Amniotic epithelial cell (primary cell): ENCODE measurements at places on chromosomes 5 and 9.

GRCh38 chr5:32099486-32100035, 74.6 kb downstream of the GOLPH3 start:
- no peak for DNase-seq

GRCh38 chr9:98922721-98923435, 20.8 kb upstream of the COL15A1 start:
- DNase-seq: no peak

GRCh38 chr5:81542242-81542641, 148.3 kb upstream of the ACOT12 start:
- DNase-seq: no peak

DNA sequence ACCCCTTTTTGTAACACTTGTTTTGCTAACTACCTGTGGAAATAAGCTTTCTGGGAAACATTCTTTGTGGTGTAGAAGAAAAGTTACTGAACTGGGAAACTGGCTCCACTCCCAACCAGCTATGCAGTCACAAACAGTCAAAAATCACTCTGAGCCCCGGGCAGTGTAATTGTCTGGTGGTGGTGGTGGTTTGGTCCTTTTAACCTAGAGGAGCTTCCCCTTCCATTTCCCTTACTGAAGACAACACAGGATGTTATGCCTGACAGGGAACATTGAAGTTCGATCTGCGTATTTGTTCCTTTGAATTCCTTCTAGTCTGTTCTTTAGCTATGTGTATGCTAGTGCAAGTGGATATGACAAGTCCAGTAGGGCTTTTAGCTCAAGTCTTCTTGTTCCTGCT, 56.8 kb upstream of the TBCA start:
- no peak for DNase-seq

DNA sequence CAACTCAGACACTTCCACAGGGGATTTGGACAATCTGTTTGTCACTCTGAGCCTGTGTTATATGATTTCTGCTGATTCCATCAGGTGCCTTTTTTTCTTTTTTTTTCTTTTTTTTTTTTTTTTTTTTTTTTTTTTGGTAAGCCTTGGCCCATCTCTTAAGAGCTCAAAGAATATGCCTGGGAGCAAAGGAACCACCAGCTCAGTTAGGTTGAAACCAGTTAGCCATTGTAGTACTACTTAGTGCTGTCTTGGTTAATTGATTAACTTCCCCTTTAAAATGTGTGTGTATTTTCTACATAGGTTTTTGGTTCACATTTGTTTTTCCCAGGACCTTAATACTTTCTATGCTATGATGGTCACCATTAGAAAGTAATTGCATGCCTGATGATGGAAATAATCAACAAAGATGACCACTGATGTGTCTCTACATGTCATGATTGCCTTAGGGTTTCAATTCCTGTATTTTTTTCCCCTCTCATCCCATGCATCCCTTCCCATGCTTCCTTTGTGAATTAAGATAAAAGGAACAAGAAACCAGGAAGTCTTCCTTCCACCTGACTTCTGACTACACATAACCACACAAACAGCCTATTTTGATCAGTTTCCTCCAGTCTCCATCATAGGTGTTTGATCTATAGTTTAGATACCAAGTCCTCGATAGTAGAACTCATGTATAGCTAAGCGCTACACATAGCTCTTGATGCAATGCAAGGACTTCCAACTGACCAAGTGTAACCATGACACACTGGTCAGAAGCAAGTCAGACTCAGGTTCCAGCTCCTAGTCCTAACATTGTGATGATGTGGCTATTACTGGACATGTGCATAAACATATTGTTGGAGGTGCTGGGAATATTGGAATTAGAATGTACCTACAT, 306.1 kb downstream of the EFNA5 start:
- no peak for DNase-seq

GRCh38 chr5:127766676-127767335, 63.6 kb downstream of the CCDC192 start:
- no peak for DNase-seq

GRCh38 chr5:135582099-135582781, 3.4 kb upstream of the CXCL14 start:
- no peak for DNase-seq

DNA sequence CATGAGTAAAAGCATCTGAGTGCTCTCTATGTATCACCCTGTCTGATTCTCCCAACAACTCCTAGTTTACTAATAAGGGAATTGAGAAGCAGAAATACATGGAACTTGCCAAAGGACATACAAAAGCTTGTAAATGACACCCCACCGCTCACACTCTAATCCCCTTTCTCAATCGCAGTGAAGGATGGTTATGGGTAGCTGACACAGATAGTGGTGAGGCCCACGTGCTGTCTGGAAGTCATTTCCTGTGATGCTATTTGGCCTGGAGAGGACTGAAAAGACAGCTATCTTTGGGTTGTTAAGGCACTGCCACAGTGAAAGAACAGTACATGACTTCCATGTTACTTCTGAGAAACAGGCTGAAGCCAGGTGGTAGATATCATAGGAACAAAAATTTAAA, 117.0 kb downstream of the GLIS3 start:
- DNase-seq: peak; percentile 37

GRCh38 chr5:42852826-42853225, 41.1 kb upstream of the SELENOP start:
- no peak for DNase-seq

DNA sequence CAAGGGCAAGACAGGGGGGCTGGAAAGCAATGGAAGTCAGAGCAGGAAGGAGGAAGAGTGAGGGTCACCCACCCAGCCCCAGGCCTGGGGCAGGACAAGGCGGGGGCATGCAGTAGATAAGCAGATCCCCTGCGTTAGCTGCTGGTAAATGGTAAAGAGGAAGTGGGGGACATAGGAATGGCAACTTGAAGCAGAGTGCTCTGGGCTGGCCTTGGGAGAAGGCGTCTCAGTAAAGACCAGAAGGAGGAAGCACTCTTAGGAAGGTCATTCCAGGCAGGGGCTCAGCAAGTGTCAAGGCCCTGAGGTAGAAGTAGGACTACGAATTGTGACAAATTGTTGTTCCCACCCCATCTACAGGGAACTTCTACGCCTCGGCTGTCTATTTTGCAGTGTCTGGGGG, 15.1 kb downstream of the TCOF1 start:
- DNase-seq: no peak

DNA sequence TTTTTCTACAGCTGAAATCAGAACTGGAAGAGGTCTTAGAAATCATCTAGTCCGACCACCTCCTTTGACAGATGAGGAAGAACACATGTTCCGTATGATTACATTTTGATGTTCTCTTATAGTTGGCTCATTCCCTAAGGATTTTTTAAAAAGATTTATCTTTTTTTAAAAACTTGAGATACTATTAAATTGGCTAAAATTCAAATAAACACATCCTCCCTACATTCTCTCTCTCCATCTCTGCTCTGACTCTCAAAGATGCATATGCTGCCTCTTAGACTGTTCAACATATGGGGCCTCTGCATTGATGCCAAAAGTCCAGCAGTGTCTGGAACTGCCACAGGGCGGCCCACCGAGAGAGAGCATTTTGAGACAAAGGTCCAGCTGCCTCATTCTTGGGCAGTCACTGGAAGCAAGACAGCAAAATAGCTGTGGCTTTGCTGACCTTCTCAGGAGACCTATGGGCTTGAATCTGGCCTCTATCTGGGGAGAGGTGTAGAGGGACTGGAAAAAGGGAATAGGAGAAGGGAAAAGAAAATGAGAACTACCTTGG, 12.8 kb upstream of the TSSK1B start:
- DNase-seq: no peak

DNA sequence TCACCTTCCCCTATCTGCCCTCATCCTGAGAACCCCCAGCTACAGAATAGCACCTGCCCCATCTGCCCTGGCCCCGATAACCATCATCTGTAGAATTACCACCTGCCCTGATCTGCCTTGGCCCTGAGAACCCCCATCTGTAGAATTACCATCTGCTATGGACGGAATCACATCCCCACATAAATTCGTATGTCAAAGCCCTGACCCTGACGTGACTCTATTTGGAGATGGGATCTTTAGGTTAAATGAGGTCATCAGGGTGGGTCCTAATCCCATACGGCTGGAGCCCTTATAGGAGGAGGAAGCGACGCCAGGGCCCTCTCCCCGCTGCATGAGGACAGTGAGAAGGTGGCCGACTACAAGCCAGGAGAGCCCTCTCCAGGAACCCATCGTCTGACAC, 32.6 kb downstream of the SARDH start:
- DNase-seq: no peak

GRCh38 chr5:72152545-72152944, 45.3 kb downstream of the MAP1B start:
- peak; percentile 90 for DNase-seq

- no peak for DNase-seq
These were observed 94.2 kb upstream of the SAP30L start for GRCh38 chr5:154351566-154351965.

- no peak for DNase-seq
These were observed 395.2 kb upstream of the TNC start for GRCh38 chr9:115513148-115513547.

- DNase-seq: no peak
These were observed 4.3 kb downstream of the EEIG1 start for GRCh38 chr9:127976498-127976897.

DNA sequence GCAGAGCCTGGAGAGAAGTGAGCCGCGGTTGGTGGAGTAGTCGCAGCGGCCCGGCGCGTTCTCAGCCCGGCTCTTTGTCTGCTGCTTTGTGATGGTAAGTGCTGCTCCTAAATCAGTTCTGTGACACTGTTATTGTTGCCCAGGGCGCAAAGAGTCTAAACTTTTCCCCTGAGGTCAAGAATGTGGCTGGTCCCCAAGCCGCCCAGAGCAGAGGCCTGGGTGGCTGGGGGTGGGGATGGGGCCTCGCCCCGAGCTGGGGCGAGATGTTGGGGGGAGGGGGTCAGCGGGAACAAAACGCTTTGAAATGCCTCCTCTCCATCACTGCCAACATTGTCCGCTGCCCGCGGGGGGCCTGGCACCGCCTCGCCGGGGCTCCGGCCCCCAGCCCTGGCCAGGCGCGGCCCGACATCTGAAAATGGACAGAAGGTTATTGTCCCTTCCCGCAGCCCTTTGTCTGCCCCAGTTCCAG, 11.7 kb upstream of the CERCAM start:
- DNase-seq: no peak

- DNase-seq: no peak
These were observed 17.0 kb downstream of the HRH2 start for GRCh38 chr5:175674731-175675346.

DNA sequence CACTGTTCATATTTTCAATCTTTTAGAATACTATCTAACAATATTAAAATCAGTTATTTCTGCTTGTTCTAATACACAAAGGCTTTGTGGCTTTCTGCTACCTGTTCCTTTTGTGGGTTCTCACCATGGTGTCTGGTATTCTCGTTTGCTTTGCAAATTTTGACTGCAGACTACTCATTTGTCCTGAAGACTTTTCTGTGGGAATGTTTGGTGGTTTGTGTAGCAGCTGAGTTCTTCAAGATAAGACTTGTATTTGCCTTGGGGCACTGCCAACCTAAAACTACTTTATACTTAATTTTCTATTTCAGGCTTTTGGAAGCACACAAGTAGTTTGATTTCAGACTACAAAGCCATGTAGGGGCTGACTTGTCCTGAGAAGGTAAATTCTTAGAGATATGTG, 11.1 kb downstream of the IL33 start:
- peak; percentile 81 for DNase-seq

- no peak for DNase-seq
These were observed 1077.0 kb upstream of the C9orf72 start for GRCh38 chr9:28650327-28650726.

DNA sequence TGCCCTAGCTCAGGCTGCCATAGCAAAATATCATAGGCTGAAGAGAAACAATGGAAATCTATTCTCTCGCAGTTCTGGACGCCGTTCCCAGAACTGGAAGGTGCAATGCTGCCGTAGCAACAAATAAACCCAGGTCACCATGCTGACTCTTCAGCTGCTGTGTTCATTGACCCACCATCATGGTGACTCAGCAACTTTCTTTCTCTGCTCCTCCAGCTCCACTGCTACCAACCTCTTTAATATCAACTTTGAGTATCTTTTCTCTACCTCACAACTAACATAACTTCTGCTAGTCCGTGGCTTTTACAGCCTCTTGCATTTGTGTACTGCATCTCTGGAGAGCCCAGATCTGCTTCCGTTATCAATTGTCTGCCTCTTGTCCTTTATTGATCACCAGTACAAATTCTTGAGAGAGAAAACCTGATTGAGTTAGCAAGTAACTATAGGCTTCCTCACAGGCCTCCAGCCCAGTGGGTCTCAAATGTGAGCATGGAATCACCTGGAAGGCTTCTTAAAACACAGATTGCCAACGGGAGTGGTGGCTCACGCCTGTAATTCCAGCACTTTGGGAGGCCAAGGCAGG, 47.3 kb upstream of the SLC30A5 start:
- DNase-seq: peak; percentile 24

GRCh38 chr5:126811515-126812198, 34.7 kb downstream of the LMNB1 start:
- DNase-seq: peak; percentile 95

- no peak for DNase-seq
These were observed 18.7 kb upstream of the C5orf34 start for GRCh38 chr5:43533646-43534045.

DNA sequence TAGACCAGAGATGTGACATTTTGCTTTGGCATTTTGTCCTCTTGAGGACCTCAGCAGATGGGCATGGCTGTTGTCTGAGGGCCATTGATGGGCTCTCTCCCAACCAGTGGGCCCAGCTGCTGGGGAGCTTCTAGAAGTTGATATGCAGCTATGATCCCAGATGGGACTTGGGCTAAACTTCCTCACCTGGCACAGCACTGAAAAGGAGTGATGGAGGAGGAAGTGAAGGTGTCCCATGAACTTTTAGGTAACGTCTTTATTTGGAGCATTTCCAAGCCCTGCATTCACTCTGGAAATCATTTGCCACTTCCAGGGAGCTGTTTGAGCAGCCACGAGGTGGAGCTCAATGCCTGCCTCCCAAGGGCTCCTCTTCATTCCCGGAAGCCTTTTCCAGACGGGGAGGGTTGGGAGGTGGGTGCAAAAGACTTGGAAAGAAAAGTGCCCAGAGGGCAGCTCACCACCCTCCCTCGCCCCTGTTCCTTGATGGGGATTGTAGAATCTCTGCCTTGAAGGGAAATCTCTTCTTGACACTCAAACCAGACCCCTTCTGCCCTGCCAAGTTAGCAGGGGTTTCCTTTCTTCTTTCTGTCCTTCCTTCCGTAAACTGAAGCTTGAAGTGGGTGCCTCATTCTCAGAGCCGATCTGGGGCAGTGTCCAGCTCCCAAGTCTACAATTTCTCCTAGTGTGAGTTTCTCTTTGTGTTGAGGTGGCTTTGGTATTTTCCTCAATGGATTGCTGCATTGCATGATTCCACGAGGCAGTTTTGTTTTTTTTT, 18.1 kb upstream of the NEUROG1 start:
- DNase-seq: peak; percentile 8

GRCh38 chr5:89844548-89844947, 565.0 kb downstream of the CETN3 start:
- no peak for DNase-seq

DNA sequence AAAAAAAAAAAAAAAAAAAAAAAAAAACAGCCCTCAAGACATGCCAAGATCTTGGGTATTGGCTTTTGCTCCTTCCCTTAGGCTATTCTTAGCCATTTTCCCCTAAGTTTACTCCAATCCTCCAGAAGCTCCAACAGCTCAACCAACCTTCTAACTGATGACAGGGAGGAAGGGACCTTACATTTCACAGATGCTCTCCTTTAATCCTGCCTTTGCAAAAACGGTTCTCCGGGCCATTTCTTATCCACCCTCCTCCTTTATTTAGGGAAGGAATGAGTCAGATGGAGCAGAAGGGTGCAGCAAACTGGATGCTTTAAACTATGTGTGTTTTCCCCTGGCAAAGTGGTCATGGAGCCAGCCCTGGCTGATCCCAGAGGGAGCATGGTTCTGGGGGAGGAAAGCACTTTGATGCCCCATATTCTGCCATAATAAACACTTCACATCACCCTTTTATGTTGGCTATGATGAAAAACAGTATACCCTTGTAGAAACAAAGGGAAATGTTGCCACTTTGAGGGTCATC, 369.4 kb upstream of the DMAC1 start:
- DNase-seq: no peak
